CD4-positive, alpha-beta memory T cell (primary cell): ENCODE measurements at places on chromosomes 4 and X. TPM values are rescaled to one million over a fixed set of nuclear protein-coding genes. Genes with fewer than 3 reads are reported as not detected.

The NSUN7 gene
- not detected for polyA plus RNA-seq

GRCh38 chrX:40091691-40092421 is 5.9 kb downstream of the BCOR start:
- DNase-seq = no peak

- DNase-seq = no peak
Observed at GRCh38 chr4:91600301-91600700, 703.5 kb upstream of the GRID2 start.

The UGT2B11 gene
- polyA plus RNA-seq = not detected

The MAOB gene
- not detected for polyA plus RNA-seq

The PHOX2B gene
- polyA plus RNA-seq = not detected

- no peak for DNase-seq
Observed at GRCh38 chrX:53022381-53022780, 26.2 kb upstream of the GPR173 start.

The FOXP3 gene
- 1.00 TPM for polyA plus RNA-seq

DNA sequence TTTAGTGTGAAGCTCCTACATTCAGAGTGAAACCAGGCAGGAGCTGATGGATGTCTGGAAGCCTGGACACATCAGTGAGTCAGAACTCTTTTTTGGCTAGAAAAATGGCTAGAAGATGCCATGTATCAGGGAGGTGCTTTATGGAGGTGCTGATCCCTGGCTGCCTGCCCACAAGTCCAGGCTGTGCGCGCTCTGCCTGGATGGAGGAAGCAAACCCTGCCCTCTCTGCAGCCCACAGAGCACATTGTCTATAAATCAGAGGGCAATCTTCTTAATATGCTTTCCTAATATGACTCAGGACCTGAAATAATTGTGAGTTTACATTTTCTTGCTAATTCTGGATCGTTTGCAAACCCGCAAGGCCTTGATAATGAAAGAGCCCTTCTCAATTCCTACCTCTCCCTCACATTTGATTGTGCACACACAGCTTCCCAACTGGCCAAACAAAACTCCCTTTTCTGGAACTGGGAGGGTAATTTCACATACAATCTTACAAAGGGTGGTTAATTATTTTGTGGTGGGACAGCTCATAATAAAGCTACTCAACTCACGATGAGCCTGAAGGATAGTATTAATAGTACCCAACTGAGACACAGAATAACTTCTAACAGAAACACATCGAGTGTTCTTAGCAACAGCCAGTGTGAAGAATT is 11.7 kb downstream of the MFAP3L start:
- no peak for DNase-seq

The ATOH1 gene
- not detected for polyA plus RNA-seq

The CPE gene
- not detected for polyA plus RNA-seq

The ASB11 gene
- not detected for polyA plus RNA-seq

DNA sequence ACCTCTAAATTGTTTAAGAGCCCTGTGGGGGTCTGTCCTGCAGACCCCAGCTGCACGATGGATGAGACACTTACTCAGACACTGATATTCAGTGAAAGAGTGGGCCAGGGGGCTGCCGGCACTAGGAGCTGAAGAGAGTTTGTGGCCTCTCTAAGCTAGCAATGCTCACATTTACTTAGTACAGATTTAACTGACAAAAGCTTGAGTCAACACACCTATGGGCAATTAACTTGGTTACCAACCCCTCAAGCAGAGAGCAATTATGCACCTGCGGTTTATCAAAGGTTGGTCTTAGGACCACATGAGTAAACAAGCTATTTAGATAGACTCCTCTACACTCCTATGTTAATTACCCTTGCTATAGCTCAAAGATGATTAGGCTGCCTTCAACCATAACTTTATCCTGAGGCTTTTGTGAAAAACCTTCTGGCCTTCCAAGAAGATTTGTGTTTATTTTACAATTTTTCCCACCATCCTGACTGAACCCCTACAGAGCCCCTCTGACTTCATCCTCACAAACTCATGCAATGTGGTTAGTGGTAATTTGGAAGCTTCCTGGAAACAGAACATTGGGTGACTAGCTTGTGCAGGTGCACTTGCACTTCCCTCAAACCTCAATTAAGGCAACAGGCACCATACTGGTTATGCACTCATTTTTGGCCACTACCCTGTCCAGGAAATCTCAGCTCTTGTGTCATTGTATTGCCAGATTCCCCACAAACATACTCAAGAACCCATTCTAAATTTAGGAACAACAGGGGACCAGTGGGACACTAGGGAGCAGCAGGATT is 234.4 kb upstream of the ITM2A start:
- no peak for DNase-seq

GRCh38 chr4:152185786-152186550 is 349.9 kb downstream of the FBXW7 start:
- no peak for DNase-seq

DNA sequence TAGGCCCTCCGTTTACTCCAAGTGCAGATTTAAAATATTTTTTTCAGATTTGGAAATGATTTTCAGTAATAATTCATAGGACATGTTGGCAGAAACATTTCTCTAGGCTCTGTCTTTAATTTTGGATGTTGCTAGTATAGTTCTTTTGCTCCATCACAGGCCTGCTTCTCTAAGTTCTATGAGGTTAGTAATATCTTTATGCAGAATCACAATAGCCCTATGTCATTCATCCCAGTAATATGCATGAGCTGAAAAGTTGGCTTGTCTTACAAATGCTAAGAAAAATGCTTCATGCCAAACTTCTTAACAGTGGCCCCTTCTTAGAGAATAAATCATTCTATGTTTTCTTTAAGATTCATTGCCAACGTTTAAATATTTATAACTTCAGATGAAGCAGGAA is 148.3 kb upstream of the TLL1 start:
- DNase-seq = no peak

GRCh38 chr4:34108391-34108790 is 2135.9 kb downstream of the ARAP2 start:
- DNase-seq = no peak

- no peak for DNase-seq
Observed at GRCh38 chrX:120335289-120335688, 24.0 kb upstream of the TMEM255A start.

DNA sequence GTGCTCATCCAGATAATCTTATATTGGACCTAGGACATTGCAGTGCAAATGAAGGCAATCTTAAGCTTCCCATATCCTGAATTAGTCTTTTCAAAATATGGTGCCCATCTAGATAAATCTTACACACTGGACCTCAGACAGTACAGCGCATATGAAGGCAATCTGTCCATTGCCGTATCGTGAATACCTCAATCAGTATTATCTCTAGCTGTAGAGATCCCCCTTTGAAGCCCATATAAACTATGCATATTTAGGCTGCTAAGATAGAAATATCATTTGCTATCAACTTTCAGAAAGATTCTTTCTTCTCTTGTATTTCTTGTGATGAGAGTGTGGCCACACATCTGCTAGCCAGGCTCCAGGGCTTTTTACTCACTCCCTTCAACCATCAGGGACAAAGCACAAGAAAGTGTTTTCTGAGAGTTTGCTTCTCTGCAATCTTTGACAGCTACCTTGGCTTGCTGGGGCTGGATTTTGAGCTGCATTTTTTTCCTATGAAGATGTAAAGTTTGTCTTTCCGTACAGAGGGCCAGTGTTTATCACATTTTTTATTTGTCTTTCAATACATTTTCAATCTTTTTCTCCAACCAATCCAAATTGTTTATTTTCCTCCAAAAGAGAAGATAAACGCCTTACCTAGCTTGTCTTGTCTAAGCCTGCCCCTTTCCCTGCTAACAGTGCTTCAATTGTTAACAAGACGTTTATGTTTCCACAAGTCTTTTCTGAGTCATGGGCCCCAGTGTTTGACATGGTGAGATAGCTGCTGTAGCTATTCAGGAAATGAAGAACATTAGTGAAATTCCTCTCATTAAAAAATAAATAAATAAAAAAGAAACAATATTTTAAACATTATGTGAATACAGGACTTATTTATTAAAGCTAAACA is 57.6 kb upstream of the FAT1 start:
- DNase-seq = no peak

The NXF2B gene
- not detected for polyA plus RNA-seq

DNA sequence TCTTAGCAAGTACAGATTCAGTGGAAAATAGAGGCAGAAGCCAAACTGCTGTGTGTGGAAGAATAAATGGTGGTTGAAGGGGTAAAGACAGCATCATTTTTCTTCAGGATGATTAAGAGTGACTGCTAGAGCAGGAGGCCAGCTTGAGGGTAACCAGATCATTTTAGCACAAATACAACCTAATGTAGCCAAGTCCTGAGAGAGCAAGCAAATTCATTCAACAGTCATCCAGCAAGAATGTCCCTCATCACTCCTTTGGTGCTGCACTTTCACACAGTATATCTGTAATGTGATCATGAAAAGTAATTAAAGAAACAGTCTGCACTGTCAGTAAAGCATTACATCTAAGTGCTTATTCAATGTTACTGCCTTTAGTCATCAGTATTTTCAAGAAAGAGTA is 44.8 kb downstream of the NPFFR2 start:
- no peak for DNase-seq

The SPANXB1 gene
- not detected for polyA plus RNA-seq

- no peak for DNase-seq
Observed at GRCh38 chr4:164935363-164935762, 42.1 kb downstream of the TRIM61 start.

DNA sequence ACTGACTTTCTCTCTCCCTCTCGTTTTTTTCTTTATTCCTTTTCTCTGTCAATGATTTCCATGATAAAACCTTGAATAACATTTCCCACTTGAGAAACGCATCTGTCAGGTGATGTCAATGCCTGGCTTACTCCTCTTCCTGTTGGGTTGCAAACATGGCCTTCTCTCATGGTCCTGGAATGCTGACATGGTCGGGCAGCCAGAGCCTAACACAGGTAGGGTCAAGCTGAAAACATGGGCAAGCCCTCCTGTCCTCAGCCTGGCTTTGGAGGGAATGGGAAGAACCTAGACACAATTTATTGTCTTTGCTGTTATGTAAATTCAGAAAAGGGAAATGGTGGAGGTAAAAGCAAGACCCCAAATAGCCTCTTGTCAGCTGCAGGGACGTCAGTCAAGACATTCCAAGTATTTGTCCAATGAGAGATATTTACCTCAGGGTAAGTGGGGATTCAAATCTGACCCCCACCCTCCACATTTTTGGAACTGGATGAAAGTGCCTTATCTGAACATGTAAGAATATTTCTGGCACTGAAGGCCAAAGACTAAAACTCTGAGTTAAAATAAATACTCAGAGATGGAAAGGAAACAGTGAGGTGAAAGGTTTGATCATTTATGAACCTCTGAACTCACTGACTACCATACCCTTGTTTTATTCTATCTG is 473.8 kb downstream of the SPRY1 start:
- no peak for DNase-seq

- DNase-seq = no peak
Observed at GRCh38 chr4:99574530-99575324, at the start of gene MTTP. MTTP (plus strand) TSS chr4:99574824; CDS start chr4:99574910, 86 bp downstream.

DNA sequence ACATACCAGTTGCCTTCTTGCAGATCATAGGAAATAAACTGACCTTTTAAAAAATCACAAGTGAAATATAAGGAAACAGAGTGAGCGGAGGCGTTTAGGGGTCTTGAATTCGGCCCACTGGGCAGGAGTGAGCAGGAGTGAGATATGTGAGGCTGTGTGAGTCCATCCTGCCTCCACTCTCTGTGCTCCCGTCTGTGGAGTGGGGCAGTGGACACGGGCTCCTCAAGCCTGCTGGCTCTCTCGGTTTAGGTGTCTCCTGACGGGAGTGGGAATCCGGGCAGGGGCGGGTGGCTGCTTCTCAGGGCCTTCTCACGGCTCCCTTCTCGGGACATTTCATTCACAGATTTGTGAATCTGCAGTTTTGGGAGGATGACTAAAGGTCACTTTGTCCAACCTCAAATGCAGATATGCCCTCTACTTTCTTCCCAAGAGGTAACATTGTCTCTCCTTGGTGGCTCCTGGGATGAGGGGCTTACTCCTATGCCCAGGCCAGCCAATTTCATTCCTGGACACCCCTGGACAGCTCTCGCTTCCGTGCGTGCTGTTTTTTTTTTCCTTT is 27.6 kb downstream of the CYTL1 start:
- no peak for DNase-seq

DNA sequence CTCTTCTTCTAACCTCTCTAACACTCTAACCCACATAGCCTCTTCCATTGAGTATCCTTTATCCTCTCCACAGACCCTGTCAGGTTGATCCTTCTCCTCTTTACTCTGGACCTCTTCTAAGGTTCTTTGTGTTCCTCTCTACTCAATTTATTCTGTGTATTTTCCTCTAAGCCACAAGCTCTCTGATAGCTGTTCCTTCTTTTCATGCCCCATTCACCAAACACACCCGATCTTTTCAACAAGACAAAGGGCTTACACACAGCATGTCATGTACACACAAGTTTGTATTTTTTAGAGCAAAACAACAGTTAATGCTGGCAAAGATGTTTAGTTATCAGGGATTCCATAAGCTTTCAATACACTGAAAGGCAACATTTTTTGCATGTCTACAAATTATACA is 1.9 kb downstream of the SPIN2B start:
- no peak for DNase-seq

GRCh38 chr4:3852309-3852708 is 86.1 kb downstream of the ADRA2C start:
- no peak for DNase-seq

- no peak for DNase-seq
Observed at GRCh38 chr4:37994569-37994968, 34.4 kb downstream of the PTTG2 start.

The PGAM4 gene
- polyA plus RNA-seq = 0.45 TPM

The HMX1 gene
- polyA plus RNA-seq = not detected

The HSFX2 gene
- polyA plus RNA-seq = 0.31 TPM

GRCh38 chr4:8546766-8547107 is 33.5 kb upstream of the GPR78 start:
- no peak for DNase-seq

The MEPE gene
- not detected for polyA plus RNA-seq

The ADH6 gene
- polyA plus RNA-seq = not detected

DNA sequence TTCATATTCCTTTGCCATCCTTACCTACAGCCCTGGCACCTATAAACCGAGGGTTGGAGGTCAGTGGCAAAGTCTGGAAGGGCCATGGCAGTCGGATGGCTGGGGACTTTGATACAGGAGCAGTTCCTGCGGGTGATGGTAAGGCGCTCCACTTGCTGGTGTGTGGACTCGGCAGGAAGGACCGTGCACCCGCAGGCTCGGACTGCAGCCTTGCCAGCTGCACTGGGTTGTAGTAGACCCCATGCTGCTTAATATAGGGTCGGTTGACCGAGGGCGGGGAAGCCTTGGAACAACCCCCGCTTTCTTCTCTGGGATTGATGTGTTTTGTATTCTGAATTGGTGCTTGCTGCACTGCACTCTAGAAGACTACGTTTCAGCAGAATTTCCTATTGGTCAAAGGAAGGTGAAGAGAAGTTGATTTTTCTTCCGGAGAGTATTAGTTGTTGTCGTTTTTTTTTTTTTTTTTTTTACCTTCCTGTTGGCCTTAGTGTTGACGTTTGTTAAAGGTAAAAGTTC is 638 bp downstream of the BLTP1 start:
- DNase-seq = no peak

- DNase-seq = no peak
Observed at GRCh38 chr4:169791527-169792156, 33.9 kb upstream of the HPF1 start.

The UFSP2 gene
- polyA plus RNA-seq = 43.8 TPM

The DOK7 gene
- polyA plus RNA-seq = 0.10 TPM

The ARX gene
- not detected for polyA plus RNA-seq

- no peak for DNase-seq
Observed at GRCh38 chrX:38103857-38104812, 97.8 kb downstream of the SYTL5 start.
